ENCODE measurements at places on chromosomes 6 and 20.

GRCh38 chr6:42338744-42339222 lies 112.9 kb downstream of the TRERF1 start:
- DNase-seq: peak; percentile 98

GRCh38 chr6:166364456-166364855 lies 18.3 kb downstream of the MPC1 start:
- no peak for DNase-seq

DNA sequence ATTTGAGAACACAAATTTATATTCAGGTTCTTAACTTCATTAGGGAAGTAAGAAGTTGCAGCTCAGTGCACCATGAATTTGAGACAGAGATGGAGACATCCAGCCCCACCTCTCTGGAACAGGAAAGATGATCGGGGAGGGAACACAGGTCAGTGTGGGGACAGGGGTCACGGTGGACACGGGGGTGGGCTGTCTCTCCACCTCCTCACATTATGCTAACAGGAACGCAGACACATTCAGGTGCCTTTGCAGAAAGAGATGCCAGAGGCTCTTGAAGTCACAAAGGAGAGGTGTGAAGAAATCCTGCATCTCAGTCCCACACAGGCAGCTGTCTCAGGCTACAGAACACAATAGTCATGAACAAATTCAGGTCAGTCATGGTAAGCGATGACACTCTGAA lies 3.1 kb downstream of the HLA-C start:
- no peak for DNase-seq

DNA sequence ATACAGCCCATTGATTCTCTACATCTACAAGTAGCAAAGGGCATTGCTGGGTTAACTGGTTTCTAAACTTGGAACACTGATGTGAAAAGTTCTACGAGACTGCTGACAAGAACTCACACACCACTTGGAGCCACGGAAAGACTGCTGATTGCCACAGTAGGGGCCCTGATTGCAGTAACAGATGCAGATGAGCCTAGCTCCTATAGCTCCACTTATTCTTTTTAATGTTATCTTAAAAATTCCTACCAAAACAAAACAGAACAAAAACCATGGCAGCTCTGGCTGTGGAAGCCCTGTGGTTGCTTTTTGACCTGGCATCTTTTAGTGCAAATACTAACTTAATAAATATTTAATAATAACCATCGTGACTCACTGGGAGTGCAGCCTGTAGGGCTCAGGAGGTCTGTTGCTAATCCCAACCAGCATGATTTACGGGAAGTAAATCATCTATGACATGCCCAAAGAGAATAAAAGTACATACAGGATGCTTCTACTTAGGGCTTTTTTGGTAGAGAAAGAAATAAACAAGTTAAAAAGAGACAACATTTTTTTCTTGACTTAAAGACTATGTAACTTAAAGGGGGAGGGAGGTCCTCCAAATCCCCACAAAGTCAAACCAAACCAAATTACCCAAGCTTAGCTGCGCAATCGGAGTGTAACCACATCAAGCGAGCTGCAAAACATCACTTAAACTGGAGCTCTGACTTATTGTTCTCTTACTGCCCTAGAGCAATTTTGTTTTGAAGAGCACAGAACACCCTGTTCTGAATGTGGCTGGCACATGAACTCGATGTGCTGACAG lies 87.2 kb downstream of the FKBP5 start:
- DNase-seq: peak; percentile 97

GRCh38 chr6:119547024-119547423 lies 197.5 kb upstream of the MAN1A1 start:
- no peak for DNase-seq

DNA sequence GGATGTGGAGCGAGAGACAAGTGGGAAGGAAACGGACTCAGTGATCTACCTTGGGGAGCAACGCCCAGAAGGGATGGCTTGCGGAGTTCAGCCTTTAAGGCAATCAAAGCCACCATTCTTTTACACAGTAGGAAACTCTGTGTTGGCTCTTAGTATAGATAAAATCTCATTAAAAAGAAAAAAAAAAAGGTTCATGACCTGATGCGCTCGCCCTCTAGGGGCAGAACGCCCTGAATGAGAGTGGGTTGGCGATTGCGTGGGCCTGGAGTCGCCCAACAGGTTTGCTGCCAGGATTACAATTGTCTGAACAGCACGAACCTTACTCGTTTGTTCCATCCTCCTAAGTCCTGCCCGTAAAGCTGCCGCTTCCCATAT lies 1.2 kb downstream of the TPD52L1 start:
- peak; percentile 18 for DNase-seq
